ENCODE measurements at places on chromosomes 7 and 10.

DNA sequence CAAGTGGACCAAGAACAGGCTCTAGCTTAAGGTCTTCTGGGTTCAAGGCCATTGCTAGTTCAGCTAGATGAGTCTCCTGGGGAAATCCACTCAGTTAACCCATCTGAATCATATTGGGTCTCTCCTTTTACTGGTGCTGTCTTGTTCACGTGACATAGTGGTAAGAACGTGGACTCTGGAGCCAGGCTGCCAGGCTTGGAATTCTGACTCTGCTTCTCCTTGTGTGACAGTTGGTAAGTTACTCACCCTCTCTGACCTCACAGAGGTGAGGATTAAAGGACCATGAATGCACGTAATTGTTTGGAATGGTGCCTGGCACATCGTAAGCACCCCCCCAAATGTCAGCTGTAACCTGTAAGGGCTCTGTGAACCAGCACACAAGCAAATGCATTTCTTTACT is 9.7 kb upstream of the CALU start:
- no peak for DNase-seq

GRCh38 chr7:41002741-41003610 is 699.9 kb downstream of the INHBA start:
- no peak for DNase-seq

GRCh38 chr10:132564690-132565089 is 27.1 kb downstream of the INPP5A start:
- no peak for DNase-seq

DNA sequence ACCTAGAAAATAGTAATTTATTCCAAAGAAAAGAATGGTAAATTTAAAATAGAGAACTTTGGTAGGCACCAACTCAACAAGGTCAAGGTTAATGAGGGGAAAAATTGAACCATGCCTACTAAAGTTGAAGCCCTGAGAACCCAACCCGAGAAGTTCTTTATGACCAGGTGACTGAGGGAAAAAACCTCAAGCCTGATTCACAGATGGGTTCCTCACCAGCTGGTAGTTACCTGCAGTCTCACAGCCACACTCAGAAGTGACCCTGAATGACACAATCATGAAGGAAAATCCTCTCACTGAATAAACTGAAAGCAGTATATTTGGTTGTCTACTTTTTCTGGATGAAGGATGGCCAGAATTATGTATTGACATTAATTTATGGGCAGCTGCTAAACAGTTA is 7.0 kb downstream of the C10orf67 start:
- DNase-seq = no peak

- DNase-seq = no peak
Measured at GRCh38 chr7:151711906-151712809, 164.8 kb downstream of the PRKAG2 start.

GRCh38 chr7:50455658-50456057 is 5.5 kb upstream of the FIGNL1 start:
- no peak for DNase-seq

GRCh38 chr10:22737587-22737986 is 23.2 kb upstream of the PIP4K2A start:
- DNase-seq = no peak

GRCh38 chr10:69489506-69490090 is 38.3 kb downstream of the TSPAN15 start:
- DNase-seq = no peak

DNA sequence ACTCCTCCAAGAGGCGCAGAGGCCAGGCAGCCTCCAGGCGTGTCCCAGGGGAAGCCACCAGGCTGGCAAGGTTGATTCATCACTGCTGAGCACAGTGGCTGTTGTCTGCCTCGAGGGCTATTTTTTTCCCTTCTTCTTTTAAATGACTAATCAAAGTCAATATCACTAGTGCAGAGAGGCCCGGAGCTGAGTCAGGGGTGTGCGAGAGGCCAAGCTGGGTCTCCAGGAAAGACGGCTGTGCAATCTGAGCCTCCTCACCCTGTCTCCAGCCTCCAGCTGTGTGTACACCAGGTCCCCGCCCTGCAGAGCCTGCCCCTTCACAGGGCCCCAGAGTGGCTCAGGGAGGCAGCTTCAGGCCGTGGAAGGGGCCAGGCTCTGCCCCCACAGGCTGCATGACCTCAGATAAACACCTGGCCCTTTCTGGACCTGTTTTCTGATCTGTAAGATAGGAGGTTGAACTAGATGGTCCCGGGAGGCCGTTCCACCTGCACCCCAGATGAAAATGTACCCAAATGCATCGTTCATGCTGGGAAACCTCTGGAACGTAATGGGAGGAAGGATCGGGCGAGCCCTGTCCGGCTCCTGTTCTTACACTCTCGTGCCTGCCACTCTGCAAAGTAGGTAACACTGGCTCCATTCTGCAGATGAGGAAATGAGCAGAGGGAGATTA is 3.7 kb downstream of the STX1A start:
- no peak for DNase-seq

GRCh38 chr7:103766660-103767059 is 222.8 kb downstream of the RELN start:
- no peak for DNase-seq

DNA sequence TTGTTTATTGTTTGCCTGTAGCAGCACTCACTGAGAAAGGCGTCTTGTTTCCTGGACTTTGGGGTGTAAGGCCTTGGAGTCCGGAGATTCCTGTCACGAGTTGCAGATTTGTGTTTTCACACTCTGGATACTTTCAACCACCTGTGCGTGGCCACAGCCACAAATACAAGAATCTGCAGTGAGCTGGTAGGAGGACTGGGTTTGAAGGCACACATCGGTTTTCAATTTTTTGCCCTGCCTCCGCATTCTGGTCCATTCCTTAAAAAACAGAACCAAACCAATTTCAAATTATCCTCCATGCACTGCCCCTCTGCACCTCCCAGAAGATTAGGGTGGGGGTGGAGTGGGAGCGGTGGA is 619 bp downstream of the EXOC4 start:
- DNase-seq = no peak

DNA sequence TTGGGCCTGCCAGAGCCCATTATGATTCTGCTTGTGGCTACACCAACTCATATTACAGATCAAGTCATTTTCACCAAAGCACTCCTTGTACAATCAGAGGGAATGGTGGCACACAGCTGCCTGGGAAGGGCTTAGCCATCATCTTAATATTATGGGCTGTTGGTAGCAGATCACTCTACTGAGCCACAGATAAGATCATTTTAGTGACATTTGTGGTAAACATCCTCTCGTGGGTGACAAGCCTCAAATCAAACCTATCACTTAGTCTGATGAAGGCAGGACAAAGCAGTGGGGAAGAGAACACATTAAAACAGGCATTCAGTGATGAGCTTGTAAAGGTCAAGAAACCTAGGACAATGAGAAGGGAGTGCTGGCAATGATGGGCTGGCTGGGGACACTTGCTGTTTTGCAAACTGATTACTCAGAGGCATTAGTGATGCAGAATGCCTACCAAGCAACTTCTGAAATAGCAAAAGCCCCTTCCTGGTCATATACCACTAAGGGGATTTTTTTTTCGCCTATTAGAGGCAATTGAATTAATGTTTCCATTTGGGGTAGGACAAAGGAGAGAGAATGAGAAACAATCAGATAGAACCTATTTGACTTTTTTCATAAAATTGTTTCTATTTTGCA is 137.5 kb upstream of the WDR11 start:
- no peak for DNase-seq

GRCh38 chr7:25949736-25950487 is 202.1 kb upstream of the NFE2L3 start:
- no peak for DNase-seq

GRCh38 chr7:142557971-142558582 is 191.2 kb upstream of the PRSS1 start:
- no peak for DNase-seq

GRCh38 chr7:43244232-43244631 is 131.8 kb downstream of the HECW1 start:
- no peak for DNase-seq

DNA sequence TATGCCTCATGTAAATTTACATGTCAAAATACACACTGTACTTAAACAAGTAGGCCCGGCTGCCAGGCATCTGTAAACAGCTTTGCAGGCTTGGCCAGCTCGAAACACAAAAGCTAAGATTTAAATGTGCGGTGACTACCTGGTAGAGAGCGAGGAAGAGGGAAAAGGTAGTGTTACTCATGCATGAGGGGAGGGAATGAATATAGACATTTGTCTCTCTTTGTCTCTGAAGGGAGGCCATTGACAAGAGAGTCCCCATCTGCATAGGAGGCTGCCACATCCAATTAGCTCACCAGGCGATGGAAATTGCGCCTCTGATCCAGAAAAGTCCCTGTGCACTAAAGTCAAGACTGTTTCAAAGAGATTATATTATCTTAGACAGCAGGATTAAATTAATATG is 535.8 kb downstream of the PTPRN2 start:
- no peak for DNase-seq

GRCh38 chr7:70706204-70706603 is 425.7 kb upstream of the GALNT17 start:
- DNase-seq = no peak

- DNase-seq = no peak
Measured at GRCh38 chr10:24438800-24439199, 229.9 kb downstream of the KIAA1217 start.

DNA sequence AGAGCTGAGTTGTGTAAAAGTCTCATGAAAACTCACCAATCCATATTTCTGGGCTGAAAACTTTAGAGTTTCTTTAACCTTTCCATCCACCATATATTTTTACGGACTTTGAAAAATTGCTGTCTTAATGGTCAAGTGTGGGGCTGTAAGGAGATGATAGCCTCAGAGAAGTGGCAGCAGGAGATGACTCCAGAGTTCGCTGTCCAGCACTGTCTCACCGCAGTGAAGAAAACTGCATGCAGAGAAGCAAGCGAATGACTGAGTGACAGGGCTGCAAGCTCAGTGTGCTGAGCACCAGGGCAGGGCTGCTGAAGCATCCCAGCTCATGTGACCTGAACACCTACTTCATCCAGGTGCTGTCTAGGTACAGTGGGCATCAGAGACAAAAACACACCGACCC is 564.5 kb downstream of the ACTR3B start:
- no peak for DNase-seq

DNA sequence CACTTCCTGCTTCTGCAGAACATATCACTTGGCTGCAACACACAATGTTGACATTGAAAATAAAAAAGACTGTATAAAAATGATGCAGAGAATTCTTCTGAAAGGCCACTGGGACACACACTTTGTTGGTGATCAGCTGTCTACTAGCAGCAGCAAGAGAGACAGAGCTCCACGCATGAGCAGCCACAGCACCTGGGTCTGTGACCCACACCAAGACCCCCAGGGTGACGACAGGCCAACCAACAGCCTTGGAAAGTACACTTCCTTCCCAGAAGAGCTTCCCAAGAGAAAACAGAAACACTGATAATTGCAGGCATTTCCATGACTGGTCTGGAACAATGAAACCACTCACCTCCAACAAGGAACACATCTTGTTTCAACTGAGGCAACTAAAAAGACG is 239.0 kb downstream of the DIP2C start:
- no peak for DNase-seq

DNA sequence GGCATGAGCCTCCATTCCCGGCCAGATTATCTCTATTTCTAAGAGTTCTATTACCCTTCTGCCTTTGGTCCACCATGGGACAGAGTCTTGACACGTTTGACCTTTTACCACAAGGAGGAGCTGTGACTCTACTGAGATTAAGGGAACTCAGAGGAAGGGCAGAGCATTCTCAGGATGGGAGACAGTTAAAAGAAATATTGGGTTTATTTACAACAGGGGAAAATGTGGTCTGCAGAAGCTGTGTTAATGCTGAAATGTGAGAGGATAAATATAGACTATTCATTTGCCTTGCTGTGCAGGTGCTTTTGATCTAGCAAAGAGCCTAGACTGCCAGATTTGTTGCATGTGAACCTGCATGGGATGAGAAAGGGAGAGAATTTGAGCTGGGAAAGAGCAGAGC is 45.8 kb upstream of the PRSS58 start:
- no peak for DNase-seq

DNA sequence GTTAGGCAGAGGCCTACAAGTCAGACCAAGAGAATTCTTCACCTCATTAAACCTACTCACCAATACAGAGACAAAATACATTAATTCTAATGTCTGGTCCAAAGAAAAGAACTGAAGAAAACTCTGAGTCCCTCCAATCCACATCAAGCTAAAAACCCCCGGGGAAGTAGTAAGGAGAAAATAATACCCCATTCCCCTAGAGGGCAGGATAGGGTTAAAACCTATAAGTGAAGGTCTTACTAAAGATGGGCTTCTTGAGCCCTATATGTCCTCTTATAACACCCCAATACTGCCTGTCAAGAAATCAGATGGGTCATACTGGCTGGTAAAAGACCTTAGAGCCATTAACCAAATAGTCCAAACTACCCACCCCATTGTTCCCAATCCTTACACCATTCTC is 141.3 kb upstream of the TMEM106B start:
- DNase-seq = no peak

DNA sequence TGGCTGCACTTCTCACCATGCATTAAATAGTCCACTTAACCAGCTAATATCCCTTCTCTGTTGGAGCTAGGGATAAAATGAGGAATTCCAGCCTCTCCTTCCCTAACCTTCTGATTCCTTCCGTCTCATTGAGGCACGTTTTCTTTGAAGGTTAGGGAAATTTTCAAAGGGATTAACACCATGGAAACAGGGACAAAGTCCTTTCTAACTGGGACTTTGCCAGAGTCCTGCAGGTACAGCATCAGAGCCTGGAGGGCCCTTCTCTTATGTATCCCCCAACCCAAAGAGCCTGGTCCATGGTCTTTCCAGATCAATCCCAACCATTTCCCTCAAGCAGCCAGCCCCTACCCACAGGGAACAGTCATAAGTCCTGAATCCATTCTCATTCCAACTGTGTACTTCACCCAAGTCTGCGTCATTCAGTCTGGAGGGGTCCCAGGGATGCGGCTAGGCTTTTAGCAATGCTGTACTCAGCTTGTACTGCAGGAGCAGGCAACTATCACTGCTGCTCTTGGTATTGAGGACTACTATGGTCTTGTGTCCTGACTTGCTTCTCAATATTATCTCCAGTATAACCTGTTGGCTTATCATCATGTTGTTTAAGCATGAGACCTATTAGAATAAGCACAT is 34.6 kb upstream of the CROT start:
- DNase-seq = no peak

- no peak for DNase-seq
Measured at GRCh38 chr7:25009257-25009656, 29.3 kb upstream of the OSBPL3 start.

DNA sequence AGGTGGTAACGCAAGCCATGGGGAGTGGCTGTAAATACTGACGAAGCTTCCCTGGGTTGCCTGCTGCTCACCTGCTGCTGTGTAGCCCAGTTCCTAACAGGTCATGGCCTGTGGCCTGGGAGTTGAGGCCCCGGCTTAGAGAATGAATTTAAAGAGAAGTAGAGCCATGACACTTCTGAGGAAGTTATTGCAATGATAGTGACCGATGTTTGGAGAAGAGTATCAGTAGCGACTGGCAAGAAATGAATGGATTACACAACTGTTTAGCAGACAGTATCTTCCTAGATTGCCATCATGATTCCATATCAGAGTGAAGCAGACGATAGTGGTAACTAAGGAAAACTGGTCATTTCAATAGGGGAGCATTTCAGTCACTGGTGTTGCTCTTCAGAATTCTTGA is 249.6 kb downstream of the PLXDC2 start:
- DNase-seq = no peak
